Activated CD4-positive, alpha-beta T cell treated with anti-CD3 and anti-CD28 coated beads, Interleukin-2, amount 50 U/mL, for 4 hours (primary cell): ENCODE measurements at places on chromosomes 5 and 9.

DNA sequence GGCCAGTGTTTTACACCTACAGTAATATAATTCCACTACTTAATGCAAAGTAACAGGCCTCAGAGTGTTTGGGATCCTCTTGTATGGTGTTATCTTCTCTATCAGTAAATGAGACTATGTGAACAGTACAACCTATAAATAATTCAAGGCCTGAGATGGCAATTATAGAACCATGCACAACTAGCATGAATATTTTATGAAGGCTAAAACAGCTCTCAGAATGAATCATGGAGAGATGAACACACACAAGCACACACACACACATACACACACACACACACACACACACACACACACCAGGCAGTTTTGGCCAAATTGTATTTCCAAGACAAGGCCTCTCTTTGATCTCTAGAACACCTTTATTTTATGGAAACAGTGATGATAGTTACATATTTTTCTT is 224.9 kb downstream of the EBF1 start:
- no peak for DNase-seq

- DNase-seq: no peak
These were observed 85.1 kb downstream of the MED27 start for GRCh38 chr9:131994364-131995125.

GRCh38 chr5:143434261-143435209 is 31.0 kb upstream of the NR3C1 start:
- DNase-seq: peak; percentile 53

DNA sequence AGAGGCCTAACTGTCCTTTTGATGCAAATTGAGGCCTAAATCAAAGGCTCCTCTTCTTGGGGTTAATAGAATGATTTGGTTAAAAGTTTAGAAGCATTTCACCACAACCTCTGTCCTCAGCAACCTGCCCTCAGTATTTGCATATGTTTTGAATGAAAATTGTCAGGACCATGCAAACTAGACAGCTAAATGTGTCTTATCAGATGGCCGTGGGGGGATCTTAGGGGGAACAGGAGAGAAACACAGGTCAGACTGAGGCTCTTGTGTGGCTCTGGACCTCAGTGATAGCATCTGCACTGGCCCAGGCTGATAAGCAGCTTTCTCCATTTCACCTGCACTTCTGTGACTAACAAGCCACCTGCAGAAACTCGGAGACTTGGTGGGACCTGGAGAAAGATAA is 49.0 kb downstream of the FOXI1 start:
- DNase-seq: no peak

- no peak for DNase-seq
These were observed 103.2 kb downstream of the CFAP90 start for GRCh38 chr5:7747728-7748127.

- no peak for DNase-seq
These were observed 13.4 kb upstream of the TSC1 start for GRCh38 chr9:132957805-132958204.

DNA sequence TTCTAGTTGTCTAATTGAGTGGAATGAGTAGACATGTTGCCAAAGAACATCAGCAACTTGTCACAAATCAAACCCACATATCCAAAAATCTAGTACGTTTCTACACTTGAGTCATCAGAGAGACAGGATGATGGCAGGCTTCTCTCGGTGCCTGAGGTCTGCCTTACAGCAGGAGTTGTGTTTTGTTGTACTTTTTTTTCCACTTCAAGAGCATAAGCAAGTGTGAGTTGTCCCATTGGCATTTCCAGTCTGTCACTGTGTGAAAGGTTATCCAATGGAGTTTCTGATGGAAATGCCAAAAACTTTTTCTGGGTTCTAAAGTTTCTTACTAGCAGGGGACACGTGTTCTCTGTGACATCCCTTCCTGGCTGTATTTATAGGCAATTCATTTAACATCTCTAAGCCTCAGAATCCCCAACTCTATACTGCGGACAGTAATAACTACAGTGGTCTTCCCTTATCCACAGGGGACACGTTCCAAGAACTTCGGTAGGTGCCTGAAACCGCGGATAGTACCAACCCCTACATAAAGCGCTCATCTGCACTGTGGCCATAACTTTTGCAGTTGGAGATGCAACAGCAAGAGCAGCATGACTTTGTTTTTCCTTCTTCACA is 246.5 kb downstream of the SYK start:
- DNase-seq: no peak

DNA sequence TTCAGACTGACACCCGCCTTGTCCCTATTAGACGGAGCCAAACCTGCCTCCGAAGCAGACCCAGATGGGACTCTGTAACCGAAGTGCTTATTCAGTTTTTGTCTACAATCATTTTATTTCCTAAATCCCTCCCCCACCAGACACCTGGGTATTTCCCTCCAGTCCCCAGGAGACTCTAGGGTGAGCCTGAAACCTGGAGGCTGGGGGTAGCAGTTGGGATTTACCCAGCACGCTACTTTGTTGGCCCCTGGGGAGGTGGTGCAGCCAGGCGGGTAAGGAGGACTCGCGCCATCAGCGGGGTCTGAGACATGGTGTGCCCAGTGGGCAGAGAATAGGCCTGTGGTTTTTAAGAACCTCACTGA is 1.3 kb upstream of the LHX2 start:
- DNase-seq: no peak

GRCh38 chr9:113467183-113467582 is 3.7 kb downstream of the RGS3 start:
- DNase-seq: no peak

DNA sequence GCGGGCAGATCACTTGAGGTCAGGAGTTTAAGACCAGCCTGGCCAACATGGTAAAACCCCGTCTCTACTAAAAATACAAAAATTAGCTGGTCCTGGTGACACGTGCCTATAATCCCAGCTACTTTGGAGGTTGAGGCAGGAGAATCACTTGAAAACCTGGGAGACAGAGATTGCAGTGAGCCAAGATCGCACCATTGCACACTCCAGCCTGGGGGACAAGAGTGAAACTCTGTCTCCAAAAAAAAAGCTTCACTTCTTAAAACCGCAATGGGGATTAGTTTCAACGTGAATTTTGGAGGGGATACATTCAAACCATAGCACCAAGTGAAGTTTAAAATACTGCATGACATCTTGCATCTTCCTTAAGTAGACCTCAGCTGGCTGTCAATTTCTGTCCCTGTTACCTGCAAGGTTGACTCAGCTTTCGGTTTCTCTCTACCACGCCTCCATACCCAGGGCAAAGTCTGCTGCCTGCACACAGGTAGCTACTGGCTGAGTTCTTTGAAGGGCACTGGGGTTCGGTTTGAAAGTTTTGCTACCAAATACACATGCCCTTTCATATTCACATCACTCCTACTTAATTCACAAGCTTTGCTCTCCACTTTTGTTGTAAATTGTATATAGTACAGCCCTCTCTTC is 69.3 kb downstream of the KIAA1958 start:
- no peak for DNase-seq

DNA sequence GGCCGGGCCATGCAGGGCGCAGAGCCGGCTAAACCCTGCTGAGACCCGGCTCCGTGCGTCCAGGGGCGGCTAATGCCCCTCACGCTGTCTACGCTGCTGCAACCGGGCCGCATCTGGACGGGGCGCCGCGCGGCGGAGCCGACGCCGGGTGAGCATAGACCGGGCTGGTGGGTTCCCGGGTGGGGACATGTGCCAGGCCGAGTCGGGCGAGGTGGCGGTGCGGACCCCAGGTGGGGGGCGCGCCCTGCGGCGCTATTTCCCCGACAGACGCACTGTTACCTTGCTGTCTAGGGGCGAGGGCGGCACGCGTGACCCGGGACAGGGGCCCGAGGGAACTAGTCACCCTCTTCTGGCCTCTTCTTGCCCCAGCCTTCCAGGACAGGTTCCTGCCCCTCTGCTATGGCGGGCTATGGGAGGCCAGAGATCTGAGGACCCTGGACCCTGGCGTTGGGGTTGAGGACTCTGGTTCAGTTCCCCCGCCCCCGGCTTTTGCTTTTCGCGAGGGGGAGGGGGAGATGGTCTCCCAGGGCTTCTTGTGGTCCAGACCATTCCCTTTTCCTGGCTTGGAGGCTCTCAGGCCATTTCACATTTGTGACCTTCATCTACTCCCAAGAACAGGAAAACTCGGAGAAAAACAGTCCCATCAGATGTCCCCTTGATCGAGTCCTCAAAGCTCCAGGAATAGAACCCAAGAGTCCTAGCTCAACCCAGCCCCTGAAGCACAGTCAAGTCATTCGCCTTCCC is 536 bp downstream of the SLC27A4 start:
- DNase-seq: no peak

DNA sequence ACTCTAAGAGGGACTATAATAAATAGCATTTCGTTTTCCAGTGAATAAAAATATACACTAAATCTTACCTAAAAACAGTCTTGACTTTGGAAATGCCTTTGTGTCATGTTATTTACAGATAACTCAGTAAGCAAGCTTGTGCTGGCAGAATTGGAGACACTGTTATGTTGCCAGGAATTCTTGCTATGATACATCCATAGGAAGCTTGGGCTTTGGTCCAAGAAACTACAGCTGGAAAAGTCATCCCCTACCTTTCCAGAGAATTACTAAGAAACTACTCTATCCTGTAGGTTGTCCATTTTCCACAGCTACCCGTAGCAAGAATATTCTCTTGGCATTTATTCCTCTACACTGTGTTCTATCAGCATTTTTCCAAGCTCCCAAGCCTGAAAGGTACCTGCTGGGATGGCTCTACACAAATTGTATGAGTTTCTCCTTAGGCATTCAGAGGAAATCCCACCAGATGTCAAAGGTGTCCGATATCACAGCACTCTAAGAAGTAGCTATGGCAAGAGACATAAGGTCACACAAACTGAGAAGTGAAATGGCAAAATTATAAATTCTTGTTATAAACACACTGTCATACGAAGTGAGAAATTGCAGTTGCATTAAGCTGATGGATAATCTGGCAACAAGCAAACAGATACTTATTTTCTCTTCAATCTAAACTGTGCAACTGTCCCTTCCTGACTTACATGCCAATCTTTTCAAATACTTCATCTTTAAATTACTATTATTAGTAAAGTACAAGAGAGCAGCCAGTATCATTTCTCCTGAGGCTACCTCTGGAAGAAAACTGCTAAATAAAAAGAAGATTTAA is 68.5 kb downstream of the MCTP1 start:
- no peak for DNase-seq

DNA sequence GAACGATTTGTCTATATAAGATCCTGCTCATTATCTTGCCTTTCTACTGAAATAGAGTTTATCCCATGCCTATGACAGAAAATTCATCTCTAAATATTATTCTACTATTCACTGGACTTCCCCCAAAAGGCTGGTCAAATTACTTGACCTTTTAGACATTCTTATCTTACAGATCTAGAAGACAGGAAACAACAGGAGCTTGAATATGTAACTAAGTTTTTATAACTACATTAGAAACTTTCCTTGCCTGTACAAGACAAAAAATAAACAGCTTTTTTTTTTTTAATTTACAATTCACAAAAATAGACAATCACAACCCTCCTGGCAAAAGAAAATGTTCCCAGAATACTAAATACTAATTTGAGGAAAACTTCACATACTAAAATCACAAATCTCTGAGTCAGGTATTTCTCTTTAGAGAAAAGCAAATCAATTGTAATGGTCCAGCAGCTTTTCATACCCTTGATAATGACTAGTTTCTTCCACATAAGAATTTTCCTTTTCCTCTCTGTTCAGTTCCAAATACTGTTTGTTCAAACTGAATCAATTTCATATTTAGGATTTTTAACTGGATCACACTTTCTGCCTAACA is 68.6 kb downstream of the MLLT3 start:
- no peak for DNase-seq

- DNase-seq: no peak
These were observed 30.3 kb downstream of the CAST start for GRCh38 chr5:96692441-96692840.

- DNase-seq: peak; percentile 40
These were observed 2.6 kb downstream of the NKD2 start for GRCh38 chr5:1011226-1011631.

DNA sequence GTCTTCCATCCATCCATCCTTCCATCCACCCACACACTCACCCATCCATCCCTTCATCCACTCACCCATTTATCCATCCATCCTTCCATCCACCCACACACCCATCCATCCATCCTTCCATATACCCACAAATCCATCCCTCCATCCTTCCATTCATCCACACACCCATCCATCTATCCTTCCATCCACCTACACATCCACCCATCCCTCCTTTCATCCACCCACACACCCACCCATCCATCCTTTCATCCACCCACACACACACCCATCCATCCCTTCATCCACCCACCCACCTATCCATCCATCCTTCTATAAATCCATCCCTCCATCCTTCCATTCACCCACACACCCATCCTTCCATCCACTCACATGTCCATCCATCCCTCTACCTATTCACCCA is 23.6 kb downstream of the DRD1 start:
- DNase-seq: no peak

DNA sequence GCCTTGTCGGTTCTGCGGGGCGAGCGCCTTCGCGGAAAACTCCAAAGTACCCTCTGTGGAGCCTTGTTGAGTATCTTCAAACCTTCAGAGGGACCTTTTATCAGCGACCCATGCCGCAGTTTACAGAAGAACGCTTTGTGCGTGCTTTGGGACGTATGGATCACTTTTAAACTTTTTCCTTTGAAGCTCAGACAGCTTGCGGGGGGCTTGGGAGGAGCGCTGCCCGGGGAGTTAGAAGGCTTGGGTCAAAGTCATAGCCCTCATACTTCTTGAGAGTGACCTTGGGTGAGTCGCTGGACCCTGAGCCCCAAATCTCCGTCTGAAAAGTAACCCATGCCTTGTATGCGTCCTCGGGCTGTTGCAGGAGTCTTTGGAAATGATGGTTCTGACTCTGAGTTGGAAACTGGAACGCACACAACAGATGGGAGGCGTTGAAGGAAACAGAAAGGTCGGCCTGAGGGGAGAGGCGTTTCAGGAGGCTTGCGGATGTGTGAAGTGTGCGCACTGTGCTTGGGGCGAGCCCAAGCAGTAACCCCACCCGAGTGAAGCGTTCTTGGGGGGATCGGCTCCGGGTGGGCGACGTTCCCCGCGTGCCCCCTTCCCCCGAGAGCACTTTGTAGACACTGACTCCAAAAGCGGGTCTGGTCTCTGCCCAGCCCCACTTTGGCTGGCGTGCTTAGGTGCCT is 661 bp upstream of the SLC25A51 start:
- DNase-seq: no peak

- peak; percentile 25 for DNase-seq
These were observed 63.3 kb downstream of the FREM1 start for GRCh38 chr9:14846871-14847311.

- no peak for DNase-seq
These were observed 2.2 kb downstream of the LMX1B start for GRCh38 chr9:126615791-126616447.

DNA sequence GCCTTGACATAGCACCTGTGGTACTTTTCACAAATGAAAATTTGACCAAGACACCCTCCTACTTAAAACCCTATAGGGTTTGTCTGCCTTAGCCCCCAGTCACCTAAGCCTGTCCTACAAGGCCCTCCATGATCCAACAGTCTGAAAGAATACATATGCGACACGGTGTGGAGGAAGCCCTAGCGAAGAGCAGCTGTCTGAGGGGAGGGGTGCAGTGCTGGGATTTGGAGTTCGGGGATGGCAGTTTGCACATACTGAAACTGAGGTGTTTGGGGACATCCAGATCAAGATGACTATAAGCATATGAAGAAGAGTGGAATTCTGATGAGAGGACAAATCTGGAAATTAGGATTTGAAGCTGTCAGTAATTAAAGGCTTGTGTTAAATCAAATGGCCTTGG is 7.2 kb upstream of the MYORG start:
- DNase-seq: no peak

GRCh38 chr5:172452398-172453205 is 1.7 kb downstream of the SH3PXD2B start:
- DNase-seq: no peak

GRCh38 chr5:132364319-132364718 is 5.2 kb upstream of the SLC22A5 start:
- DNase-seq: no peak
